Skeletal muscle cell (primary cell): ENCODE measurements at places on chromosomes 5 and 9.

GRCh38 chr5:136686192-136686872 lies 321.0 kb upstream of the TRPC7 start:
- DNase-seq = no peak

DNA sequence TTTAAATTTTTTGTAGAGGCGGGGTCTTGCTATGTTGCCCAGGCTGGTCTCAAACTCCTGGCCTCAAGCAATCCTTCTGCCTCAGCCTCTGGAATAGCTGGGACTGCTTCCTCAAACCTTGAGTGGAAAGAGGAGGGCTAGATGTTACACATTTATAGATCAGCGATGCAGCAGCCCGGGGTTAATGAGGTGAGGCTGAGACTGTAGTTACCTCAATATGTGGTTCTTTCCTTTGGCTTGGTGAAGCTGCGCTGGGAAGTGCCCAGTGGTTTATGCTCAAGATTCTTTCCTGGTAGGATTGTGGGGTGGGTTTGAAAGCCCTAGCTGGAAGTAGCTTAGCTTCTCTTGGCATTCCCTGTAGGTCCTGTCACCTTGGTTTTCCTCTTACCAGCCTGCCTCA lies 22.5 kb downstream of the ZNF618 start:
- DNase-seq = no peak

- DNase-seq = no peak
Measured at GRCh38 chr9:133986774-133987445, 5.2 kb downstream of the VAV2 start.

DNA sequence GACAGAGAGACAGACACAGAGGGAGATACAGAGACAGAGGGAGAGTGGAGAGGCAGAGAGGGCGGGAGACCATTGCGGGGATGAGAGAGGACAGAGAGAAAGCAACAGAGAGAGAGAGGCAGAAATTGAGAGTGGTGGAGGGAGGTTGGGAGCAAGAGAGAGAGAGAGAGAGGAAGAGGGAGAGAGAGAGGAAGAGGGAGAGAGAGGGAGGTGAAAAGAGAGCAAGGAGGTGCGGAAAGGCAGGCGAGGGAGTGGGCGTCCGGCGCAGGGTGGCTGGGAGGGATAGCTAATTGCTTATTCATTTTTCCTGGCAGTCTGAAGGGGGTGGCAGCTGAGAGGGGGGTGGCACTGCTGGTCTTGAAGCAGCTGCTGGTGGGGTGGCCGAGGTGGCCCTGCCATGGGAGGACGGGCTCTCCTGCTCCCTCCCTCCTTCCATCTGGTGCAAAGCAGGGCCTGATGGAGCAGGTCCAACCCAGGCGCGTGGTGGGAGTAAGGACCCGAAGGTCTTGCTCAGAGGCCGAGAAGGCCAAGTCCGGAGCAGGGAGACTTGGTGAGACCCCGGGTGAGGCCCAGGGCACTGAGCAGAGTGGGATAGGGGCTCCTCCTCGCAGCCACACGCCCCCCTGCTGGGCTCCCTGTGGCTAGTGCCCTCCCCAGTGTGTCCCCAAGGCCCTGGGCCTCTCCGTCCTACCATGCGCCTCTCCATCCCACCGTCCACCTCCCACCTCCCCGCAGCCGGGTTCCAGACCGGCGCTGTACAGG lies 25.3 kb upstream of the RNU6ATAC start:
- DNase-seq = no peak

DNA sequence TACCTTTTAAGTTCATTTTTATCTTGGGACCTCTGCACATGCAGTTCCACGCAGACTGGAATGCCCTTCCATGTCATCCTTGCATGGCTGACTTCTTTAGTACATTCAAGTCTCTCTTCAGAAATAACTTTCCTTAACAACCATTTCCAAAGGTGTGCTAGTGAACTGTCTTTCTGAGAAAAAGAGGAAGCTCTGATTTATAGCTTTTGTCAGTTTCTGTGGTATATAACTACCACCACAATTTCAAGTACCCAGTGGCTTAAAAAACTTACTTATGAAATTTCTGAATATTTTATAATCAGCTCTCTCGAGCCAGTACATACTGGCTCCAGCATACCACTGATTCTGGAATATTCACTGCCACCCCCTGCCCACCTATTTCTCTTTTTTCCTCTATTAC lies 1613.8 kb downstream of the MAT2B start:
- DNase-seq = no peak

- peak; percentile 46 for DNase-seq
Measured at GRCh38 chr5:124263680-124264491, 482.6 kb downstream of the ZNF608 start.

- no peak for DNase-seq
Measured at GRCh38 chr9:69385581-69386033, 60.6 kb downstream of the ENTREP1 start.

- DNase-seq = no peak
Measured at GRCh38 chr9:134887686-134888602, 7.3 kb downstream of the FCN2 start.

GRCh38 chr5:64437496-64437895 lies 68.3 kb upstream of the RGS7BP start:
- no peak for DNase-seq

- no peak for DNase-seq
Measured at GRCh38 chr9:105708405-105708804, 14.1 kb downstream of the TMEM38B start.

GRCh38 chr5:39080597-39081204 lies 6.5 kb upstream of the RICTOR start:
- DNase-seq = no peak

GRCh38 chr5:72245546-72245945 lies 74.5 kb downstream of the MRPS27 start:
- DNase-seq = no peak

GRCh38 chr9:133427658-133428348 lies 5.6 kb downstream of the ADAMTS13 start:
- no peak for DNase-seq

DNA sequence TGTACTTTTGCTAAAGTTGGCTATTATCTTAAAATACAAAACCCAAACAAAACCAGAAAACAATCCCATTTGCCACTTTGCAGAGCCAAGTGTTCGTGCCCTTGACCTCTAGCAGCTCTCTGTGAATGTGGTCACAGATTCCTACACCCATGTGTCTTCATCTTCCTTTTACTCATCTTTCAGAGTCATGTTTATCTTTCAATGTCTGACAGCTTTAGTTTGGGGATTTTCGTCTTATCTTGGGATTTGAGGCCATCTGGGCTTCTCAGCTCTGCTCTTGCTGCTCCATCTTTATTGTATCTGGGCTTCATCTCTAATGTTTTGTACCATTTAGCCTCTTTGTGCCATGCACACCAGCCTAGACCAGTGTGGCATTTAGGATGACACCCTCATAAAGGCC lies 81.0 kb downstream of the DAPK1 start:
- no peak for DNase-seq

GRCh38 chr5:168104811-168105481 lies 186.5 kb upstream of the WWC1 start:
- no peak for DNase-seq

- no peak for DNase-seq
Measured at GRCh38 chr5:174231956-174232487, 186.5 kb downstream of the NSG2 start.

DNA sequence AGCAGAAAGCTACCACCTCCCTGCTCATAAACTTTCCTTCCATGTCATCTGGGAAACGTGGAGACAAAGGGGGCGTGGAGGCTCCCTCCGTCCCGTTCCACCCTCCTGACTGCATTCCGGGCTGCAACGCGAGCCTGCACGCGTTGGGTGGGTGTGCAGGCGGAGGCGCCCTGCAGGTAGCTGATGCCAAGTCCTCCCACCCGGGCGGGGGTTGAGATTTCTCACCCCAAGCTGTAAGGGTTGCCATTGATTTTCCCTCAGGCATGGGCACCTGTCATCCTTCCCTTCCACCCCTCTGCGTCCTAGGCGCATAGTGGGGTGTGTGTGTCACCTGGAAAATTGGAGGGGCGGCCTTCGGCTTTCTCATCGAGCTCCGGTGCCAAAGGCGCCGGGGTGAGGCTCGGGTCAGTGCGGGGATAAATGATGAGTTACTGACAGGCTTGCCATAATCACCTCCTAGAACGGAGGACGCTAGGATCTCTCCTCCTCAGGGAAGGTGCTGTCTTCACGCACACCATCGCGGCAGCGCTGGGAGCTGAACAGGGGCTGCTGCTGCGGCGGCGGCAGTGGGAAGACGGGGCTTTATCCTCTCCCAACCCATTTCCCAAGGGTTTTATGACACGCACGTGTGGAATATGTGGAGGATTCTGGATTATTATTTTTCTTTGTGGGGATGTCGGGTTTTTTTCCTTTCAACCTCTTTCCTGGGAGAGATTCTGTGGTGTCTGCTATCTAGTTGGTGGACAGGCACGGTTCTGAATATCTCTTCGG lies 973 bp downstream of the PLPPR1 start:
- no peak for DNase-seq

DNA sequence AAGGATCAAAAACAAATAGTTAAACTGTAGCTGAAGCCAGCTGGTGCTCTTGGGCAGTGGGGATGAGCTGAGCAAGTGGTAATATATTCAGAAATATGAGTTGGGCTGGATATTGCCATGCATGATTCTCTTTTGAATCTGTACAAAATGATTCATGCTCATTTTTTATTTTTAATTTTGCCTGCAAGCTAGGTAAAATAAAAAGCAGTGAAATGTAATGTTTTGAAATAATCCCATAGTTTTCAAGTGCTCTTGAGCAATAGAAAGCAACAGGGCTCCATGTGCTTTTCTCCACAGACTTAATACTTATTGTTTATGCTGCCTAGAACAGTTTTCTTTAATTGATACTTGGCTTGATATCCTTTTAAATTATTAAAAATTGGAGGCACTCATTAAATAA lies 489.3 kb downstream of the TLE4 start:
- DNase-seq = no peak

GRCh38 chr5:160899735-160900134 lies 47.7 kb upstream of the ATP10B start:
- DNase-seq = no peak
